ENCODE measurements at places on chromosomes 12 and 14.

- no peak for DNase-seq
These were observed 49.5 kb upstream of the KTN1 start for GRCh38 chr14:55530464-55530863.

DNA sequence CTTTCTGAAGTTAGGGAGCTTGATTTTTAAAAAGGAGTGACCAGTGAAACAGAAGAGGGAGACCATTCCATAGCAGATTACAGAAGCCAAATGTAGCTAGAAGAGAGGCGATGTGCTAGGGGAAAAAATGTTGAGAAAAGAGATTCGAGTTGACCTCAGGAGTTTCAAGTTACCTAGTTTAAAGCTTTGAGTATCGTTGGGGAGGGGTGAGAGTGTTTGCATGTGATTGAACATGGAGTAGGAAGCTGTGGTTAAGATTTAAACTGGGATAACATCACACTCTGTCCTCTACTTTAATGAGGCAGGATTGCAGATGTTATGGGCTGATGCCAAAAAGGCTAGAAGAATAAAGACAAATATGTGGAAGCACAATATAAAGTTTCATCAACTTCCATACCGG lies 3.7 kb downstream of the LETMD1 start:
- DNase-seq: no peak

GRCh38 chr12:124380796-124381455 lies 86.0 kb downstream of the RFLNA start:
- no peak for DNase-seq

GRCh38 chr12:90235642-90236041 lies 527.0 kb upstream of the ATP2B1 start:
- DNase-seq: no peak

DNA sequence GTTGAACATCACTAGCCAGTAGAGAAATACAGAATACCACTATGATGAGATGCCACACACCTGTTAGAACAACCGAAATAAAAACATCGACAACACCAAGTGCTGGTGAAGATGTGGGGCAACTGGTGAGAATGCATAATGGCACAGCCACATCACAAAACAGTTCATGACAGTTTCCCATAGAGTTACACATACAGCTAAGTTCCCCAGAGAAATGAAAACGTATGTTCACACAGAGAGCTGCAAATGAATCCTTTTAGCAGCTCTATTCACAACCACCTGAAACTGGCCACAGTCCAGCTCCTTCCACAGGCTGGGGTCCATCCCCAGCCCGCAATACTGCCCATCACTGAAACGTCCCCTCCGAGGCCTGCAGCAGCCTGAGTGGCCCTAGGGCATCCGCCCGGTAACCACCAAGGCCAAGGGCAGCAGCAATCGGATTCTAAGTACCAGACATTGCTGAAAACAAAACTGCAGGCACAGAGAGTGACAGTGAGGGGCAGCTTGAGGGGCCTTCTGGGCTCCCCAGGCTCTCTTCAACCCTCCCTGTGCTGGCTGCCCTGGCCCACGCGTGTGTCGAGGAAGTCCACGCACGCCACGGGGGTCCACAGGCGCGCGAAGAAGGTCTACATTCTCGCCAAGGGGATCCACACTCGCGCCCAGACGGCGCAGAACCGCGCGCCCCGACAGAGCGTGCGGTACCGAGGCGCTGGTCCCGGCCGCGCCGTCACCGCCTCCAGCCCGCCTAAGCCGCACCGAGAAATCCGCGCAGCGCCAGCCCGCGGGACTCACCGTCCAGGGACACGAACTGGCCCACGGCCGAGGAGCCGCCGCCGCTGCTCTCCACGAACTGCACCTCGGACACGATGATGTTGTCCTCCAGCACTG lies 903 bp downstream of the BRF1 start:
- DNase-seq: no peak

- DNase-seq: peak; percentile 45
These were observed at the start of gene LRP1 for GRCh38 chr12:57127726-57128518. TSS of gene LRP1 (plus strand) at chr12:57128483. CDS start at chr12:57128965, 482 bp downstream.

DNA sequence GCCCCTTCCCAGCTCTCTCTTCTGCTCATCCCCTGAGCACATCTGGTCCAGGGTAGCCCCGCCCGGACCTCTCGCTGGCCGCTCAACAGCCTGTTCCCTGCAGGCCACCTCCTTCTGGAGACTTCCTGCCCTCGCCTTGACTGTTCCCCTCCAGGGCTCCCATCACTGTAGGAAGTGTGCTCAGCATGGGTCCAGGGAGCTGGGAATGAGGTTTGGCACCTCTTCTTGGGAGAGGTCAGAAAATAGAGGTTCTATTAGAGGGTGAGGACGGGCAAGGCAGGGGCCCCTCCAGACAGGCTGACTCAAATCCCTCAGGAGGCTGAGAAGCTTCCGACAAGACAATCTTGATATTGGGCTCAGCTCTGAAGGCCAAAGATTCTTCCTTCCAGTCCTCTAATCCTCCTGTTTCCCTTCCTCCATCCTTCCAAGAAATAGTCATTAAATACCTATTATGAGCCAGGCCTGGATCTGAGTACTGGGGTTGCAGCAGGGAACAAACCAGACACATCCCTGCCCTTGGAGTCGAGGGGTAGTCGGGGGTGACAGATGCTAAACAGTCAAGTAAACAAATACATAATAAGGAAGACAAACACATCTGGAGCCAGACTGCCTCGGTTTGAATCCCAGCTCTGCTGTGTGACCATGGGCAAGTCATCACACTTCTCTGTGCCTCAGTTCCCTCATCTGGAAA lies 30.6 kb downstream of the CMKLR1 start:
- DNase-seq: no peak

DNA sequence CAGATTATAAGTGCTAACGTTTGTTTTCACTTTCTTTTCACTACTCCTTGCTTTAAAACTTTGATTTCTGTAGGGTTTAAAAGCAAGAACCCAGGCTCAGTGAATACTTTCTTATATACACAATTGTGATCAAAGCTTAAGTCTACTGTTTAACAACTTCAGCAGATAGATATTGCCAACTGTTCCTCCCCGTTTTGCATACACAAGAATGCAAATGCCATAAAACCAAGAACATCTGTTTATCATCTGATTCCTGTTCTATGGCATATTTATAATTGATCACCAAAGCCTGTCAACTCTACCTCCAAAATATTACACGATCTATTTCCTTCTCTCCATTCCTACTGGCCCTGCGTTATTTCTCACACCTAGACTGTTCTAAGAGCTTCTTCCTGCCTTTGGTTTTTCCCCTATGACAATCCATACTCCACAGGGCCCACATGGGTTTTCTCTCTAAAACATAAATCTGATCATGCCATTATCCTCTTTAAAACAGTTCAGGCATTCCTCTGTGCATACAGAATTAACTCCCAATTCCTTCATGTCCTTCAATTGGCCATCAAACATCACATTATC lies 15.9 kb downstream of the MED13L start:
- DNase-seq: no peak

DNA sequence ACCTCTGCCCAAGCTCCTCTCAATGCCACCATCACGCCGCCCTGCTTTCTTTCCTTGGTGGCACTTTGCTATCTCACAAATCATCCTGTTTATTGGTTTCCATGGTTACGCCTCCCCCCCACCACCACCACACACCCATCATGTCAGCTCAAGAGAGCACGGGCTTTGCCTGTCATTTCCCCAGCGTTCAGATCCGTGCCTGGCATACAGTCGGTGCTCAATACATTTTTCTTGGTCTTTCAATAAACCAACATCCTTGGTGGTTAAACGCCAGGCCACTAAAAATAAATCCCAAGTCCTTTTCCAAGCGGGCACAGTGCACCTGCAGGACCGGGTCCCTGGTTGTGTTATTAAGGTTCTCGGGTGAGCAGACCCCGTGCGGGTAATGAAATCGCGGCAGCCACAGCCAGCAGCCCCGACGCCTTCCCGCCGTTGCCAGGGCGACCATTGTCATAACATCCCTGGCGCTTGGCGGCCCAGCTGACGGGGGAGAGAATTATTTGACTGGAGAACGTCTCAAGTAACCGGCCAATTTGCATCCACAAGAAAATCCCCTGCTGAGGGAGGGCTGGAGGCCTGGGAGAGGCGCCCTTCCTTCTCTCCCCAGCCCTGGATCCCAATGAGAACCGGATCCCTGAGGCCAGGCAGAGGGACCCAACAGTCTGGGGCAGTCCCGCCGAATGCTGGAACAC lies 92.9 kb downstream of the KSR2 start:
- no peak for DNase-seq

DNA sequence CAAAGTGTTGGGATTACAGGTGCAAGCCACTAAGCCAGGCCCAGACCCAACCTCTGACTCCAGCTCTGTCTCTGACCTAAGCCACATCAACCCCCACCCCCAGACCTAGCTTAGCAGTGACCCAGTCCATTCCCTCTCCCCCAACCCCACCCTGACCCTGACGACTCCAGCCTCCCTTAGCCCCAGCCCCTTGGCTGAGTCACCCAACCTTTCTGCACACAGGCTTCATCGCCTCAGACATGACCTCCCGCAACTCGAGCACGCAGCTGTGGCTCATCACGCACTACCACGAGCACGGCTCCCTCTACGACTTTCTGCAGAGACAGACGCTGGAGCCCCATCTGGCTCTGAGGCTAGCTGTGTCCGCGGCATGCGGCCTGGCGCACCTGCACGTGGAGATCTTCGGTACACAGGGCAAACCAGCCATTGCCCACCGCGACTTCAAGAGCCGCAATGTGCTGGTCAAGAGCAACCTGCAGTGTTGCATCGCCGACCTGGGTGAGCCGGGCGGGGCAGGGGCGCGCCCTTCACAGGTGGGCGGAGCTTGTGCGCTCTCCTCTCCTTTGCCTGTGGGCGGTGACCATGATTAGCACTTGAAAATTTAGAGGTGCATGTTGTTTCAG lies 7.8 kb downstream of the ACVRL1 start:
- DNase-seq: no peak

GRCh38 chr14:22112004-22112403 lies 438.4 kb upstream of the OR4E1 start:
- DNase-seq: no peak

GRCh38 chr12:57697076-57697475 lies 3.1 kb downstream of the OS9 start:
- DNase-seq: no peak

DNA sequence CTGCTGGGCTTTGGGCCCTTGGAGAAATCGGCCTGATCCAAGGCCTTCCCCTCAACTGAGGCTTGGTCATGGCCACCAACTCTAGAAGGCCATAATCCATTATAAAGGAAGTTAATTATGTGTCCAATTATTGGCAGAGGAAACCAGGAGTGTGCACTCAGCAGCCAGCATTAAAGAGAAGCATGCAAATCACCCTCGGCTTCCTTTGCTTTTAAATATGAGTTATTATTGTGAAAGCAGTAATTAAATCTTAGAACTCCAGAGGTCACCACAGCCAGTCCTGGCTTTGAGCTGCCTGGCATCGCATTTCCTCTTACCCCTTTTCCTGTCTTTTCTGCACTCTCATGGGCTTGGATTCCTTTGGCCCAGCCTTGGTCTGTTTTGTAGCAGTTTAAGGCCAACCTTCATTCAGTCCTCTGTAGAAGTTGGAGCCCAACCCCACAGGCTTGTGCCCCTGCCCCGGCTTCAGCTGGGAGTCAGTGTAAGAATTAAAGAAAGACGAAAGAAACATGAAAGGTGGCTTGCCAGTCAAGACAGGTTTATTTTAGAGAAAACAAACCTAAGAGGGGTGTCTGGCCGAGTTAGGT lies 14.7 kb upstream of the KRT86 start:
- DNase-seq: no peak
